Stimulated activated CD4-positive, alpha-beta T cell treated with anti-CD3 and anti-CD28 coated beads, Interleukin-2, amount 100 ng/mL, for 4 hours (primary cell): ENCODE measurements at places on chromosomes 12 and 14.

- no peak for DNase-seq
Measured at GRCh38 chr12:92886131-92886530, 43.0 kb downstream of the EEA1 start.

GRCh38 chr14:95291859-95292542, 27.7 kb downstream of the CLMN start:
- DNase-seq = peak; percentile 5

- no peak for DNase-seq
Measured at GRCh38 chr14:104289507-104289906, 151.1 kb downstream of the KIF26A start.

GRCh38 chr12:52235001-52235764, 2.1 kb downstream of the KRT7 start:
- DNase-seq = no peak

GRCh38 chr14:103845327-103845726, 2.0 kb downstream of the PPP1R13B start:
- DNase-seq = no peak

DNA sequence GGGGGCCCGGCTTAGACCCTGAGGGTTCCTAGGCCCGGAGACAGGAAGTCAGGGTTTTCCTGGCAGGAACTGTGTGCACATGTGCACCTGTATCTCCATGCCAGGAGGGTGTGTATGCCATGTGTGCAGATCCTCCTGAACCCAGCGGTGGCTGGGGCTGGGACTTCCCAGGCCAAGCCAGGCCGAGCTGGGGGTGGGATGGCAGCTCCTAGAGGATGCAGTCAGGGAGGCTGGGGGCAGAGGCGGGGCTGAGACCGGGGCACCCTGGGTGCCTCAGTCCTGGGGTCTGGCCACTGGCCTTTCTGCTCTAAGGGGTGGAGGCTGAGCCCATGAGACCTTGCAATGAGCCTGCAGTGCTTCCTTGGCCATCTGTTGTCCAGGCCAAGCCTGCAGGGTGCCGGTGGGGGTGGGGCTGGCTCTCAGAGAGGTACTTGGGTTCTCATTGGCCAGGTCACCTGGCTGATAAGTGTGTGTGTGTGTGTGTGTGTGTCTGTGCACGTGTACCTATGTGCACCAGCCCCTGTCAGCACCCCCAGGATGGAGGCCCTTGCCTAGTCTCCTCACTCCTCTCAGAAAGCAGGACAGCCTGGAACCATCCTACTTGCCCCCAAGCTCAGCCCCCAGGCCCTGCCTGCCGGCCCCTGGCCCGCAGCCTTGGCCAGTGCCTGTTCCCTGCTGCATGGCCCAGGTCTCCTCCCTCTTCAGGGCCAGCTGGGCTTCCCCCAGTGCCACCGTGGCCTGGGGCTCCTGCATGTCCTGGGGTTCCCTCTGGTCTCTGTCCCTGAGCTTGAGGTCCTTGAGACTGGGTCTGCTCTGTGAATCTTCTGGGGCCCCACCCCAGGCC, 10.6 kb upstream of the TNFAIP2 start:
- DNase-seq = no peak

- DNase-seq = no peak
Measured at GRCh38 chr14:93878212-93878611, 48.9 kb upstream of the FAM181A start.
